ENCODE measurements at places on chromosomes 6 and 20. TPM values are rescaled to one million over a fixed set of nuclear protein-coding genes. Genes with fewer than 3 reads are reported as not detected.

Gene PRDM13
- not detected for total RNA-seq

Gene LAMA2
- 339 TPM for total RNA-seq

Gene ZNF165
- total RNA-seq, result 0.30 TPM

GRCh38 chr6:55997223-55997874 lies 122.0 kb upstream of the BMP5 start:
- H3K4me1 ChIP-seq, result no peaks in the 10 kb centered on the region
- DNase-seq, result no peak
- H3K27me3 ChIP-seq, result no peaks in the 10 kb centered on the region
- no peaks in the 10 kb centered on the region for H3K36me3 ChIP-seq
- no peak overlapping the region for H3K27ac ChIP-seq
- H3K4me3 ChIP-seq, result no peak overlapping the region

DNA sequence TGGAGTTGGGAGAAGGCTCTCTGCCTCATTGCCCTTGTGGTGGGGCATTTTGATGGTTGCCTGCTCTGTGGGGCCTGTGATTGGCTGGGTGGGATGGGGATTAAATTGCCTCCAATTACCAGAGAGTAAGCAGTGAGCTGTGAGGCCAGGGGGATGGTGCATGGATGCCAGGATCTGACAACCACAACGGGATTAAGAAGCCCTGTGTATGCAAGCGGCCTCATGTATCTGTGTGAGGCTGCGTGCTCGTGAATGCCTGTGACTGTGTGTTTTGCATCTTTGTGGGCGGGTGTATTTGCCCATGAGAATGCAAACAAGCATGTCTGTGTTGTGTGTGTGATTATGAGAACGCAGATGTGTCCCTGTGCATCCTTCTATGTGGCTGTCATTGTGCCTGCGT lies 46.1 kb downstream of the CD40 start:
- H3K36me3 ChIP-seq, result no peaks in the 10 kb centered on the region
- no peaks in the 10 kb centered on the region for H3K4me1 ChIP-seq
- peaks cover 41% of the 10 kb centered on the region for H3K27me3 ChIP-seq
- no peak overlapping the region for H3K27ac ChIP-seq
- no peak overlapping the region for H3K4me3 ChIP-seq
- DNase-seq, result no peak

DNA sequence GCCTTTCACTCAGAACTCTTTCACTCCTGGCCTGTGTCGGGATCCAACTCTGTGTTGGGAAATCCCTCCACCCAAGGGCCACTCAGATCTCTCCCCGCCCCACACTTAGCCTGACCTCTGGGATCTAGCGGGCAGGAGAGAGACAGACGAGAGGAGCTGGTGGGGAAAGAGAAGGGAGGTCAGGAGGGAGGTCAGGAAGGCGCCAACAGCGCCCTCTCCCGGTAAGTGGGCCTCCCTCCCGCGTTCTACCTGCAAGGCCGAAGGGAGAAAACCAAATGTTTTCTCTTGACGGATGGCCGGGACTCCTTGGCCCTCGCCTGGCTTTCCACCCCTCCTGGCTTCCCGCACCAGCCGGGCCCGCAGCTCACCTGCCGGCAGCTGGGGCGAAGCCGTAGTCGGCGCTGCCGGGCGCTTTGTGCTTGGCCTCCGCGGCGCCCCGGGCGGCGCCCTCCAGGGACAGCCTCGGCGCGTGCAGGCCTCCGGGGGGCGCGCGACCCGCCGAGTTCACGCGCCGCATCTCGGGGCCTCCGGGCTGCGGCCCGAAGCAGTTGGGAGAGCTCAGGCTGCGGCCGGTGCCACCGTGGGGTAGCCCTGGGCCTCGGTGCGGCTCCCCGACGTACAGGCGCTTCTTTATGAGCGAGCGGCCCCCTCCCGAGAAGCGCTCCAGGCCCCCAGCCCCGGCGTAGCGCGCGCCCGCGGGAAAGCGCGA lies 38.2 kb downstream of the C6orf132 start:
- peaks cover 4% of the 10 kb centered on the region for H3K4me1 ChIP-seq
- H3K27me3 ChIP-seq, result no peaks in the 10 kb centered on the region
- no peak overlapping the region for H3K27ac ChIP-seq
- peak; percentile 61 for DNase-seq
- no peaks in the 10 kb centered on the region for H3K36me3 ChIP-seq

DNA sequence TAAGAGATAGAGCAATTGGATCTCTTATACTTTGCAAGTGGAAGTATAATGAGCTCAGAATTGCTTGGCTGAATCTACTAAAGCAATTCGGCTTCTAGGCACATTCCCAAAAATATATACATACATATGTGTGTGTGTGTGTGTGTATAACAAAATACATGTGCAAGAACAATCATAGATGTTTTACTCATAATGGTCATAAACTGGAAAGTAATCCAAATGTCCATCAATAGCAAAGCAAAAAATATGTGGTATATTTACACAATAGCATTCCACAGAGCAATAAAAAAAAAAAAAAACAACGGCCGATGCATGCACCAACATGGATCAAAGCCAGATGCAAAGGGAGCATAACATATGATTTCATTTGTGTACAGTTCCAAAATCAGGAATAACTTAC lies 707.9 kb downstream of the RFPL4B start:
- H3K27ac ChIP-seq, result no peak overlapping the region
- H3K4me1 ChIP-seq, result no peaks in the 10 kb centered on the region
- H3K4me3 ChIP-seq, result no peak overlapping the region
- H3K36me3 ChIP-seq, result no peaks in the 10 kb centered on the region
- DNase-seq, result no peak

- no peak for DNase-seq
- no peak overlapping the region for H3K4me3 ChIP-seq
- no peaks in the 10 kb centered on the region for H3K4me1 ChIP-seq
- no peak overlapping the region for H3K27ac ChIP-seq
- H3K27me3 ChIP-seq, result no peaks in the 10 kb centered on the region
- H3K36me3 ChIP-seq, result no peaks in the 10 kb centered on the region
Measured at GRCh38 chr6:98487612-98488011, 346.8 kb upstream of the POU3F2 start.

GRCh38 chr20:51802170-51802751 lies at the start of gene SALL4:
SALL4 (minus strand) TSS chr20:51802521; CDS start chr20:51802408, 113 bp downstream.
- H3K27me3 ChIP-seq, result no peaks in the 10 kb centered on the region
- no peaks in the 10 kb centered on the region for H3K36me3 ChIP-seq
- DNase-seq, result no peak

DNA sequence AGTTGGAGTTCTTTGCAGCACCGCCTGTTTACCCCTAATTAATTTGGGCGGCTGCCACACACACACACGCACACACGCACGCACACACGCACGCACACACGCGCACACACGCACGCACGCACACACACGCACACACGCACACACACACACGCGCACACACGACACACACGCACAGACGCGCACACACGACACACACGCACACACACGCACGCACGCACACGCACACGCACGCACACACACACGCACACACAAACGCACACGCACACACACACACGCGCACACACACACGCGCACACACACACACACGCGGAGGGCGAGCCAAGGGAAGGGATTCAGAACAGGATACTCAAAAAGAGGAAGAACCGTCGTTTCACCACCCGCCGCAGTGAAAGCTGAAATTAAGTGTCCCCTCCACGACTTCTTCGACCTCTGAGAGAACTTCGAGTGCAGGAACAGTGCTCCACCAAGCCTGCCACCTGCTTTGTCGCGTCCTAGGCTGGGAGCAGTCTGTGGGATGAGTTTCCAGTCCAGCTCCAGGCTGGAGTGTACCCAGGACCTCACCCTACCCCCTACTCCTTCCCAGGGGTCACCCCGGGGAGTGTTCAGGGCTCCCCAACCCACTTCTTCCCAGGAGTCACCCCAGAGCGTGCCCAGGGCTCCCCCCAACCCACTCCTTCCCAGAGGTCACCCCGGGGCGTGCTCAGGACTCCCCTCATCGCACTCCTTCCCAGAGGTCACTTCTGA lies 1.1 kb downstream of the RNASET2 start:
- H3K4me3 ChIP-seq, result peak overlapping the region; percentile 80
- H3K27me3 ChIP-seq, result no peaks in the 10 kb centered on the region
- peak; percentile 29 for DNase-seq
- peak overlapping the region; percentile 73 for H3K27ac ChIP-seq
- peaks cover 14% of the 10 kb centered on the region for H3K4me1 ChIP-seq

DNA sequence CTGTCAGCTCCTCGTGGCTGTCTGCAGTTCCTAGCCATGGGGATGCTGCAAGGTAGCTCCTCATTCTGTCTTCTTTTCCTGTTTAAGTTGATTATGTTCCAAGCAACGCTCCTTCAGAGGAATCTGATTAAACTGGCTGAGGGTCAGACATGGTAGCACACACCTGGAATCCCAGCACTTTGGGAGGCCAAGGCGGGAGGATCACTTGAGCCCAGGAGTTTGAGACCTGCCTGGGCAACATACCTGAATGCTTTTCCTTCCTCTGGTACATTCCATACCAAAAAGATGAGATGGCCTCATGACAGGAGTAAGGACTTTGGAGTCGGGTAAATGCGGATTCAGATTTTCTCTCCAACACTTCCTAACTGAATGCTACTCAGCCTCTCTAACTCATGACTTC lies 246.8 kb upstream of the JARID2 start:
- no peak for DNase-seq
- H3K27me3 ChIP-seq, result no peaks in the 10 kb centered on the region
- H3K36me3 ChIP-seq, result no peaks in the 10 kb centered on the region
- H3K4me1 ChIP-seq, result no peaks in the 10 kb centered on the region
- no peak overlapping the region for H3K27ac ChIP-seq

DNA sequence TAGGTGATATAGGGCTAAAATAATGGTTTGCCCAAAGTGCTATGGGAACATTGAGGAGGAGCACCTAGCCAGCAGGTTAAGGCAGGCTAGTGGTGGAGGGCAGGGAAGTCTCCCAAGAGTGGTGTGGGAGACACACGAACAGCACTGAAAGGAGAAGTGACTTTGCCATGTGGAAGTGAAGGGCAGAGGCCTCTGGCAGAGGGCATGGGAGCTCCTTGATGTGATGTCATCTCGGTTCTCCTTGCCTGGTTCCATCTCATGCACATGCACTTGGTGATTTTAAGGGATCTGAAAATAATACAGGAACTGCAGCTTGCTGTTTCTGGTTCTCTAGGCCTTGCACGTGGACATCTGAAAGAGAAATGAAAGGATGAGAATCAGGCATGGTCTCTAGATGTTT lies 4.7 kb upstream of the MAP3K4 start:
- no peaks in the 10 kb centered on the region for H3K36me3 ChIP-seq
- no peak overlapping the region for H3K27ac ChIP-seq
- no peaks in the 10 kb centered on the region for H3K4me1 ChIP-seq
- DNase-seq, result no peak
- no peak overlapping the region for H3K4me3 ChIP-seq
- no peaks in the 10 kb centered on the region for H3K27me3 ChIP-seq

GRCh38 chr6:165735065-165735464 lies 72.0 kb upstream of the PDE10A start:
- no peaks in the 10 kb centered on the region for H3K4me1 ChIP-seq
- H3K27me3 ChIP-seq, result no peaks in the 10 kb centered on the region
- no peak for DNase-seq
- H3K4me3 ChIP-seq, result no peak overlapping the region
- no peaks in the 10 kb centered on the region for H3K36me3 ChIP-seq

DNA sequence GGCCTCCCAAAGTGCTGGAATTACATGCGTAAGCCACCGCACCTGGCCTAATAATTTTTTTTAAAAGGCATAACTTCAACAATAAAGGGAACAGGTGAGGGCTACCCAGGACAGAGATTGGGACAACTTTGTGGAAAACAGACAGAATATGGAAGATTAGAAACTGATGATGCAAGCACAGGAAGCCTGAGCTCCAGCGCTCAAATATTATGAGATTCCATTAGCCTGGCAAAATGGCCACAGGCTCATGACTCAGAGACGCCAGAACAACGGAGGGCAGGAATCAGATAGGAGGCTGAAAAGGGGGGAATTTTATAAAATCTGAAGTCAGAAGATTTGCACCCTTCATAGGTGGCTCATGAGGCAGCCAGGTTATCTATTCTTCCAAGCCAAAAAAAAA lies 103.1 kb upstream of the MRPS10 start:
- no peak for DNase-seq
- no peak overlapping the region for H3K27ac ChIP-seq
- no peaks in the 10 kb centered on the region for H3K4me1 ChIP-seq
- no peaks in the 10 kb centered on the region for H3K36me3 ChIP-seq
- no peaks in the 10 kb centered on the region for H3K27me3 ChIP-seq

DNA sequence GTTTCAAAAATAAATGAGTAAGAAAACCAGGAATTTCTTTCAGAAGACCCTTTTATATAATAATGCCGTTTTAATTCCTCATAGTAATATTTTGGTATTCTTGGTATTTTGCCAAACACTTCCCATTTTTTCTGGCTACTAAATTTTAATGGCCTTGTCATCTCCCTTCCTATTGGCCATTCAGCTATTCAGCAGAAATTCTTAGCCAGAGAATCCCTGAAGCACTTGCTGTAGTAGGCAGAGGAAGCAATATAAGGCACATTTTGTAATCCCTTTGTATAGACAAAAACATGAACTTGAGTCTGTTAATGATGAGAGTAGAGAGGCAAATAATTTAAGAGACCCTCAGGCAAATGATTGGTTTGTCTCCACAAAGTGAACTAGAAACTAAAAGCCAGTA lies 118.4 kb upstream of the LAMP5 start:
- no peak overlapping the region for H3K4me3 ChIP-seq
- no peak for DNase-seq
- no peak overlapping the region for H3K27ac ChIP-seq

- H3K27me3 ChIP-seq, result no peaks in the 10 kb centered on the region
- H3K4me3 ChIP-seq, result no peak overlapping the region
- no peaks in the 10 kb centered on the region for H3K4me1 ChIP-seq
- H3K27ac ChIP-seq, result no peak overlapping the region
- no peaks in the 10 kb centered on the region for H3K36me3 ChIP-seq
Measured at GRCh38 chr20:24970754-24971153, 21.7 kb downstream of the CST7 start.

DNA sequence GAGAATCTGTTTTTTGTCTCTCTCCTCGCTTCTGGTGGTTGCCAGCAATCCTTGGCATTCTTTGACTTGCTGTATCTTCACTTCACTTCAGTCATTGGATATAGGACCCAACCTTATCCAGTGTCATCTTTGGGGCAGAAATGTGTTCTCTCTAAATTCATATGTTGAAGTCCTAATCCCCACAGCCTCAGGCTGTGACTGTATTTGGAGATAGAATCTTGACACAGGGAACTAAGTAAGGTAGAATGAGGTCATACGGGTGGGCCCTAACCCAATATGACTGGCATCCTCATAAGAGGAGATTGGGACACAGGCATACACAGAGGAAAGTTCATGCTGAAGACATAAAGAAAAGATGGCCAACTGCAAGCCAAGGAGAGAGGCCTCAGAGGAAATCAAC lies 51.9 kb upstream of the TPD52L1 start:
- H3K36me3 ChIP-seq, result no peaks in the 10 kb centered on the region
- H3K27ac ChIP-seq, result no peak overlapping the region
- H3K27me3 ChIP-seq, result no peaks in the 10 kb centered on the region
- H3K4me1 ChIP-seq, result peaks cover 3% of the 10 kb centered on the region

- H3K4me3 ChIP-seq, result no peak overlapping the region
- H3K27ac ChIP-seq, result no peak overlapping the region
- H3K27me3 ChIP-seq, result no peaks in the 10 kb centered on the region
- DNase-seq, result no peak
- no peaks in the 10 kb centered on the region for H3K4me1 ChIP-seq
Measured at GRCh38 chr20:56171087-56172012, 77.2 kb upstream of the MC3R start.

All from tibial nerve (tissue), 4 donors.